ENCODE measurements at places on chromosomes 5 and 9.

GRCh38 chr5:107594253-107595045, 76.3 kb downstream of the EFNA5 start:
- peak; percentile 30 for DNase-seq

- no peak for DNase-seq
Observed at GRCh38 chr5:137735555-137736284, at the start of gene KLHL3. Gene KLHL3, minus strand, starts transcription at chr5:137736089. Its CDS starts 443 bp downstream, at chr5:137735646.

- DNase-seq: no peak
Observed at GRCh38 chr5:95599252-95599651, 20.6 kb upstream of the GPR150 start.

DNA sequence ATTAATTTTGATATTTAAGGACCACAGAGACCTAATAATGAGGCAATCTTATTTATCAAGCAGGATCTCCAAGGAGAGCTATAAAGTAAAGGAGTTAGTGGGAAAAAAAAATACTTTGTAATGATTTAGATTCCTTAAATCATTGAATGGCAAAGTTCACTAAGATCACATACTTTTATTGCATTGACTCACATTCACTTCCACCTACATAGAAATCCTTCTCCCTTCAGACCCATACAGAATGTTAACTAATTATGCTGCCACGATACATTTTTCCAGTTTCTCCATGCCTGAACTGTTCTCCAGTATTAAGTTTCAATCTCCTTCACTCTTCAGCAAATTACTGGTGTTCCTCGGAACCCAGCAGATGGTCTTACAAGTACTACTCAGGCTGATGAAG, 388.7 kb downstream of the EFNA5 start:
- no peak for DNase-seq

DNA sequence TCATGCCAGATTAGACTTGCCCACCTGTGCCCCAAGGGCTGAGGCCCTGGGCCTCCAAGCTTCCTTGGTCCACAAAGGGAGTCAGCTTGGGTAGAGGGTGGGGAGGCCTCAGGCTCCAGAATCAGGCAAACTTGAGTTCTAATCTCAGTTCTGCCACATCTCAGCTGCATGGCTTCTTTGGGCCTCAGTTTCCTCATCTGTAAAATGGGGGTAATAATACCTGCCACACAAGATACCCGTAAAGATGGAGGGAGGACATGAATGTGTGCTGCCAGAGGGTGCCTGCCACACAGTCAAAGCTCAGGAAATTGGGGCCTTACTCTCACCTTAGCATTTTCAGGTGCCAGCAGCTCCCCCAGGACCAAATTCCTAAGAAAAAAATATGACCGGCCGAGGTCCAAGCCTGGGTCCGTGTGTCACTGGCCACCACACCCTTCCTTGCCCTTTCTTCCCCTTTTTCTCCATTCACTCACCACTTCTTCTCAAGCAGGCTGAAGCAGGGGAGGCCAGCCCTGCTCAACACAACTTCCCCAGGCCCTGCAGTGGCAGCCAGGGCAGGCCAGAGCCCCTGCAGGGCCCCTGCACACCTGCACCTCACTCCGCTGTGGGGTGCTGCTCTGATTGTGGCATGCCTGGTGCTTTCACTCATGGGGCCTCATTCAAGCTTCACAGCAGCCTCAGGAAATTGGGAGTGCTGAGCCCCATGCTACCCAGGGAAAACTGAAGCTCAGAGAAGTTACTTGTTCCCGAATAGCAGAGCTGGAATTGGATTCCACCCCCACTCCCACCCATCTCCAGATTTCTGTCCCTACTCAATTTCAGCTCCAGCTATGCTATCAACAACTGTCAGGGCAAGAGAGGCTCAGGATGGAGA, 3.9 kb downstream of the RGS14 start:
- DNase-seq: no peak

DNA sequence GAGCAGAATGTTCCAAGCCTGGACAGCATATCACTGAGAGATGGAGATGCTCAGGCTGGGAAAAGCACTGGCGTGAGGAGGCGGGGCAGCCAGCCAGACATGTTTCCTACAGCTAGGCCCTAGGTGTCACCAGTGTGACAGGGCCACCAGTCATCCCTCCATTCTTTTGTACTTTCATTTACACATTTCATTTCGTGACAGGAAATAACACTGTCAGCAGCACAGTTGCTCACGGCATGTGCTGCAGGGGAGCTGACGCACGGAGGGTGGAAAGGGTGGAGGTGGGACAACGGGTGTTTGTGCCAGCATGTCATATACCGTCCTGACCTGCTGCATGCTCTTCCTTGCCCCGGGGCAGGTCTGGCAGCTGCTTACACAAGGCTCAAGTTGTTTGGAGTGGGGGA, 14.8 kb upstream of the CEMIP2 start:
- peak; percentile 57 for DNase-seq

GRCh38 chr5:173420108-173420507, 91.9 kb upstream of the STC2 start:
- no peak for DNase-seq

- no peak for DNase-seq
Observed at GRCh38 chr5:154196281-154196680, 5.7 kb downstream of the GALNT10 start.
